GM04504 (cell line): ENCODE measurements at places on chromosomes 3 and 15.

GRCh38 chr3:170641510-170642236 is 55.8 kb upstream of the SLC7A14 start:
- DNase-seq = no peak

DNA sequence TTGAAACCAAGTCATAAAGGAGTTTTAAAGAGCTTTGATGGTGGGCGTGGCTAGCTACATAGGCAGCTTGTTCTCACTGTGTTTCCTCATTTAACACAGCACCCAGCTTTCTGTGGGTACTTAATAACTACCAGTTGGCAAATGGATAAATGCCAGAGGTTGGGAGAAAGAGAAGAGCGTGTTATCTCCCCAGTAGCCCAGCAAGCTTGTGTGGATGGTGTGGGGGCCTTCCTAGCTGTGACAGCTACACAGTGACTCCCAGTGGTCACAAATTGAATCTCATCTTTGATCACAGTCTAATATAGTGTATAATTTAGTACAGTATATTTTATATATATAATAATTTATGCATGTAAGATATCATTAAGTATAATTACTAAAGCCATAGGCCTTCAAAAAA is 984.1 kb downstream of the EPHA3 start:
- DNase-seq = no peak

- DNase-seq = no peak
These were observed 337.0 kb downstream of the KCNH8 start for GRCh38 chr3:19485267-19485666.

DNA sequence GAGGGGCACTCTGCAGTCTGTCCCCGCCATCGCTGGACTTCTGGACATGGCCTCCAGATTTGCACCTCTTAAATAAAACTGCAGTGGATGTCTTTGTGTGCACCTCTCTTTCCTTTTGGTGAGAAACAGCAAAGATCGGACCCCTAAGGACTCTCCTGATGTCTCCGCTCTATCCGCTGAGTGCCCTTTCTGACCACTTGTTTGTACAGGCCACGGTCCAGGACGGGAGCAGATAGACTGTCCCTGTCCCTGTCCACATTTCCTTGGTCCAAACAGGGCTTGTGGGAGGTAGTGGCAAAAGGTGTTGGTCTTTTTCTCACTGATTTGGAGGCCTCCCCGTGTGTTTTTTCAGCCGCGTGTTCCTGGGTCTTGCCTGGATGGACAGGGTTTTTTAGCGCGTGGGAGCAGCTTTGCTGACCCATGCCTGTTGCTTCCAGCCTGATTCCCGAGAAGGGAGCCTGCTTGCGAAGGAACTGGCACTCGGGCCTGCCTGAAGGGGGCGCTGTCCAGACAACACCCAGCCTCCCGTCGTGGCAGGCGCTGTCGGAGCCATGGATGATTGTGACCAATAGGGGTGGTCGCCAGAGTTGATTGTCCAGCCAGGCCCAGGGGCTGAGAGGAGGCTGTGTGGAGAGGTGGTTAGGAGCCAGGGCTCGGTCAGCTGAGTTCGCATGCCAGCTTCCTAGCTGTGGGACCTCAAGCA is 13.2 kb upstream of the STAB1 start:
- DNase-seq = no peak

- no peak for DNase-seq
These were observed 55.1 kb downstream of the LPP start for GRCh38 chr3:188209034-188209433.
